ENCODE measurements at places on chromosomes 6 and 20. TPM values are rescaled to one million over a fixed set of nuclear protein-coding genes. Genes with fewer than 3 reads are reported as not detected.
A peak's percentile ranks its signal among the peaks of the same experiment; 100 is the strongest.

- no peaks in the 10 kb centered on the region for H3K36me3 ChIP-seq
- H3K27ac ChIP-seq = no peak overlapping the region
- DNase-seq = no peak
- H3K4me3 ChIP-seq = peak overlapping the region; percentile 28
- peaks cover 10% of the 10 kb centered on the region for H3K4me1 ChIP-seq
These were observed 17.2 kb downstream of the ABT1 start for GRCh38 chr6:26613689-26614683.

GRCh38 chr6:164897523-164898235 is 411.7 kb downstream of the C6orf118 start:
- H3K4me1 ChIP-seq = no peaks in the 10 kb centered on the region
- no peak overlapping the region for H3K27ac ChIP-seq
- no peaks in the 10 kb centered on the region for H3K36me3 ChIP-seq
- no peaks in the 10 kb centered on the region for H3K27me3 ChIP-seq
- DNase-seq = no peak

GRCh38 chr6:11172501-11173327 is 59.8 kb downstream of the NEDD9 start:
- no peak for DNase-seq
- H3K4me3 ChIP-seq = no peak overlapping the region
- no peaks in the 10 kb centered on the region for H3K36me3 ChIP-seq
- no peak overlapping the region for H3K27ac ChIP-seq

- H3K27me3 ChIP-seq = no peaks in the 10 kb centered on the region
- no peak overlapping the region for H3K4me3 ChIP-seq
- DNase-seq = peak; percentile 39
- H3K4me1 ChIP-seq = peaks cover 22% of the 10 kb centered on the region
These were observed 558.5 kb downstream of the CD83 start for GRCh38 chr6:14676064-14676463.

- no peak for DNase-seq
- no peak overlapping the region for H3K27ac ChIP-seq
- H3K4me1 ChIP-seq = no peaks in the 10 kb centered on the region
- no peak overlapping the region for H3K4me3 ChIP-seq
These were observed 116.0 kb upstream of the PTPRT start for GRCh38 chr20:43305749-43306148.

DNA sequence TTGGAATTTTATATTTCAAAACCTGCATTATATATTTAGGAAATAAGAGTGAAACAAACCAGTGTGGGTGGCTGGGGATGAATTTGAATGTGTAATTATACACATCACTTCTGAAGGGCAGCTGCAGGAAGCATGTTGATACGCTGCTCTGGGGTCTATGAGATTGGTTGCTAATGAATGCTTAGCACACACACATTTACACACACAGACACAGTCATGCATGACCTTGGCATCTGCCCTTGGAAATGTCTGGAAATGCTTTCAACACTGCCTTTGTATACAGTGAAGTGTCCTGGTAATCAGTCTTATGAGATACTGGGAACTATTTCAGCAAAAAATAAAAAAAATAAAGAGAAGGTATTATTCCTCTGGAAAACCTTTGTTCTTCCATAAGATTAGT is 83.4 kb downstream of the ELOVL4 start:
- H3K27me3 ChIP-seq = no peaks in the 10 kb centered on the region
- no peak for DNase-seq
- H3K36me3 ChIP-seq = no peaks in the 10 kb centered on the region
- H3K27ac ChIP-seq = no peak overlapping the region

GRCh38 chr6:1679688-1680068 is 70.0 kb downstream of the FOXC1 start:
- H3K27ac ChIP-seq = no peak overlapping the region
- H3K36me3 ChIP-seq = no peaks in the 10 kb centered on the region
- H3K27me3 ChIP-seq = peaks cover 2% of the 10 kb centered on the region
- peaks cover 5% of the 10 kb centered on the region for H3K4me1 ChIP-seq

GRCh38 chr6:14176429-14176828 is 58.9 kb downstream of the CD83 start:
- peaks cover 6% of the 10 kb centered on the region for H3K27me3 ChIP-seq
- H3K4me3 ChIP-seq = no peak overlapping the region
- no peaks in the 10 kb centered on the region for H3K4me1 ChIP-seq
- no peaks in the 10 kb centered on the region for H3K36me3 ChIP-seq
- H3K27ac ChIP-seq = no peak overlapping the region

- no peak overlapping the region for H3K27ac ChIP-seq
- no peak overlapping the region for H3K4me3 ChIP-seq
- H3K27me3 ChIP-seq = no peaks in the 10 kb centered on the region
- H3K36me3 ChIP-seq = no peaks in the 10 kb centered on the region
These were observed 55.2 kb downstream of the EFHC1 start for GRCh38 chr6:52475307-52475706.

DNA sequence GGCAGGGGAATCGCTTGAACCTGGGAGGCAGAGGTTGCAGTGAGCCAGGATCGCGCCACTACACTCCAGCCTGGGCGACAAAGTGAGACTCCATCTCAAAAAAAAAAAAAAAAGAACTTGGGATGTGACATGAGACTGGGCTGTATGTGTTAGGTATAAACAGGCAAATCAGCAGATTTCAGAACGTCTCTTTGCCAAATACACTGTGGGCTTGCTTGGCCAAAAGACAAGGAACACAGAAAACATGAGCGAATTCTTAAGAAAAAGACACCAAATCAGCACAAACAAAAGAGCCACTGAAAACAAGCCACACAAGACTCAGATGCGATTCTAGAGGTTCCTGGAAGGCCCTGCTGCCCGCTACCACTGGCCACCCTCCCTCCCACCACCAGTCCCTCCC is 12.5 kb downstream of the ETV7 start:
- H3K4me1 ChIP-seq = no peaks in the 10 kb centered on the region
- no peak overlapping the region for H3K27ac ChIP-seq
- peaks cover 7% of the 10 kb centered on the region for H3K27me3 ChIP-seq
- no peaks in the 10 kb centered on the region for H3K36me3 ChIP-seq
- no peak overlapping the region for H3K4me3 ChIP-seq

- no peaks in the 10 kb centered on the region for H3K36me3 ChIP-seq
- H3K4me3 ChIP-seq = no peak overlapping the region
- peaks cover 9% of the 10 kb centered on the region for H3K4me1 ChIP-seq
- no peak overlapping the region for H3K27ac ChIP-seq
These were observed 5.1 kb upstream of the DEF6 start for GRCh38 chr6:35292494-35292893.

DNA sequence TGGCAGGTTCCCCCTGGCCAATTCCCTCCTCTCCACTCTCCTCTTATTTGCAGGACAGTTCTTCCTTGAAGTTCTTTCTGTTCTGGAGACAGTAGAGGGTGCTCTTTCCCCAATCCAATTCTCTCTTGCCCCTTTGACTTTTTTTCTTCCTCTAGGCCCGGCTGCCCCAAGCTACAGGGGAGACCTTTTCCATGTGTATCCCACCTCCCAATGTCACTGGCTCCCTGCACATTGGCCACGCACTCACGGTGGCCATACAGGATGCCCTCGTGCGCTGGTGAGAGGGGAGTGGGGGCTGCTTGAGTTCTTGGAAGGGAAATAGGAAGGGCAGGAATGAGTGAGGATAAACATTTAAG is 1.5 kb downstream of the VARS2 start:
- H3K4me1 ChIP-seq = peaks cover 11% of the 10 kb centered on the region
- H3K36me3 ChIP-seq = peaks cover 19% of the 10 kb centered on the region
- no peaks in the 10 kb centered on the region for H3K27me3 ChIP-seq
- no peak overlapping the region for H3K4me3 ChIP-seq

DNA sequence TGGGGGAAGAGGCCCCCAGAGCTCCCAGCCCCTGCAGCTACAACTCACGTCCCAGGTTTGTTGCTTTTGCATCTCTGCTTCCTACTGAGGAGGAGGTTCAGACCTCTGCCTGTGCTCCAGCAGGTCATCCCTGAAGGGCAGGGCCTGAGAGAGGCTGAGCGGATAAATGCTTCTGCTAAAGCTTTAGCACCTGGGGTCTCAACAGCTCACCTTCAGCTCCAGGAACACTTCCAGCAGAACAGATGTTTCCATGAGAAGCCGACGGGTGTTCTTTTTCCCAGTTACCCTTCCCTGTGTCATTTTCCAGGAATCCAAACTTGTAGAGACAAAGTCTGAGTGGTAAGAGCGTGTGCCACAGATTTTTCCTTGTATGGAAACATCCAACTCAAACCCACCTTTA is 208.8 kb downstream of the TBC1D7 start:
- no peak overlapping the region for H3K4me3 ChIP-seq
- no peaks in the 10 kb centered on the region for H3K27me3 ChIP-seq
- H3K36me3 ChIP-seq = no peaks in the 10 kb centered on the region
- DNase-seq = no peak
- no peaks in the 10 kb centered on the region for H3K4me1 ChIP-seq

DNA sequence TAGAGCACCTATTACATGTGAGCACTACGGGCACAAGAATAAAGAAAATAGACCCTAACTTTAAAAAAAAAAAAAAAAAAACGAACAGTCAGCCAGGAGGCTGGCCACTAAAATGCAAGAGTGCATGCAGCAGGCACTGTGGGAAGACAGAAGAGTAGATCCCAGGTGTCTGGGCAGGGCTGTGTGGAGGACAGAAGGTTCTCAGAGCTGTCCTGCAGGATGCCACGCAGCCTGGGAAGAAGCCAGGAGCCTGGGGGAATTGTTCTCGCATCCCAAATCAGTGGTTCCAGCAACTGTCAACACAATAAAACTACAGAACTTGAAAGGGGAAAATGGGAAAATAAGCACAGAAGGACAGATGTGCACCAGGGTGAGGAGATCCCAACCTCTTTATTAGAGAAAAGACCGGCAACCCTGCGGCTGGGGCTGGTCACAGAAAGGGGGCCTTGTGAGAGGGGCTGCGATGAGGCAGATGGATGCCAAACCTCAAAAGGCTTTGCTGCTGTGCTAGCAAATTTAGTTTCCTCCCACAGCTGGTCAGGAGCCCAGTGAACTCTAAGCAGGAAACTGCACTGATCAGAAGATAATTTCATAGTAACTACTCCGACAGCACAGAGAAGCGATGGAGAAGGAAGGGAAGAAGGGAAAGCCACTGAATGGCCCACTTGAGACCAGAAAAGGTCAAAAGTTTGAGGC is 30.9 kb downstream of the MAP3K5 start:
- H3K27me3 ChIP-seq = no peaks in the 10 kb centered on the region
- peak; percentile 39 for DNase-seq
- H3K36me3 ChIP-seq = no peaks in the 10 kb centered on the region
- no peak overlapping the region for H3K27ac ChIP-seq

- H3K4me3 ChIP-seq = no peak overlapping the region
- no peaks in the 10 kb centered on the region for H3K4me1 ChIP-seq
- no peaks in the 10 kb centered on the region for H3K36me3 ChIP-seq
These were observed 38.7 kb downstream of the TAB2 start for GRCh38 chr6:149356081-149356750.

- H3K36me3 ChIP-seq = no peaks in the 10 kb centered on the region
- H3K27me3 ChIP-seq = no peaks in the 10 kb centered on the region
- H3K4me1 ChIP-seq = no peaks in the 10 kb centered on the region
- no peak for DNase-seq
These were observed 286.5 kb upstream of the MARCKS start for GRCh38 chr6:113570641-113571040.

DNA sequence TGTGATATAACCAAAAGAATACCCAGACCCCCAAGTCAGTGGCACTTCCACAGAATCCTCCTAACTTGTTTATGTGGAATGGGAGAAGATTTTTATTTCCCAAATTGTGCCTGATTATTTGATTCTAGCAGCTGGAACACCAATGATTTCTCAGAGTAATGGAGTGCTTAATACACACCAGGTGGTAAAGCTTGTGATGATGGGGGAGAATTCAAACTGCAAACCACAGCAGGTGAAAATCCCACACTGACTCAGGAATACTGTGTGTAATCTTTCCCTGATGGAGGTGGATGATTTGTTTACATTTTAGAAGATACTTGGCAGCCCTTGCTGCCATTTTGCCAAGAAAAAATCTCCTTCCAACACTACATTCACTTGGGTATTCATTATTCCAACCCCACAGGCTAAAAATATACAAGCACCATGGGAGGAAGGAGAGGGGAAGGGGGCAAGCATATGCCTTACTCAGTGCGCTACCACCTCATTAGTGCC is 212.7 kb upstream of the PLN start:
- DNase-seq = peak; percentile 24
- no peaks in the 10 kb centered on the region for H3K27me3 ChIP-seq
- H3K4me3 ChIP-seq = no peak overlapping the region
- no peaks in the 10 kb centered on the region for H3K4me1 ChIP-seq
- H3K27ac ChIP-seq = no peak overlapping the region

DNA sequence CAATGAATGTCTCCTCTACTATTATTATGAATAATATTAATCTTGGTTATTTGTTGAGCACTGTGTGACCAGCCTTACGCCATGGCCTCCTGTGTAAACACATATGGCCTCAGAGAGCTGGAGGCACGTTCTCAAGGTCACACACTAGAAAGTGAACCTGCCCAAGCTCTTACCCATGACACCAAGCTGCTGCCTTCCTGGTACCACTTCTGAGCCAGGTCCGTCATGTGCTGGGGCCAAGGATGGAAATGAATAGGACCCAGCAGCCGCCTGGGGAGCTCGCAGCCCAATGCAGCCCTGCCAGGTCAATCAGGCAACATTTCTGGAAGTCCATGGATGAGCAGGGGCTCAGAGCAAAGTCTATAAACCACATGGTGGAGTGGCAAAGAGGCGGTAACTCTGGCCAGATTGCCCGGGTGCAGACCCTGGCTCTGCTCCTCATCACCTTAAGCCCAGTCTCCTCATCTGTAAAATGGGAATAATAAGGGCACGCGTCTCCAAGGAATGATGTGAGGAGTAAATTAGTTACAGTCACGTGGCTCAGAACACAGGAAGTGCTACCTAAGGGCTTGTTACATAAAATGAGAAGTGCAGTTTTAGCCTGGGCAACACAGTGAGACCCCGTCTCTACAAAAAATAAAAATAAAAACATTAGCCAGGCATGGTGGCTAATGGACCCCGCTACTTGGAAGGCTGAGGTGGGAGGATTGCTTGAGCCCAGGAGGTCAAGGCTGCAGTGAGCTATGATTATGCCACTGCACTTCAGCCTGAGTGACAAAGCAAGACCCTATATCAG is 61.5 kb downstream of the JPH2 start:
- H3K36me3 ChIP-seq = no peaks in the 10 kb centered on the region
- DNase-seq = no peak
- H3K4me3 ChIP-seq = no peak overlapping the region
- no peak overlapping the region for H3K27ac ChIP-seq
- H3K27me3 ChIP-seq = peaks cover 4% of the 10 kb centered on the region
- H3K4me1 ChIP-seq = no peaks in the 10 kb centered on the region

DNA sequence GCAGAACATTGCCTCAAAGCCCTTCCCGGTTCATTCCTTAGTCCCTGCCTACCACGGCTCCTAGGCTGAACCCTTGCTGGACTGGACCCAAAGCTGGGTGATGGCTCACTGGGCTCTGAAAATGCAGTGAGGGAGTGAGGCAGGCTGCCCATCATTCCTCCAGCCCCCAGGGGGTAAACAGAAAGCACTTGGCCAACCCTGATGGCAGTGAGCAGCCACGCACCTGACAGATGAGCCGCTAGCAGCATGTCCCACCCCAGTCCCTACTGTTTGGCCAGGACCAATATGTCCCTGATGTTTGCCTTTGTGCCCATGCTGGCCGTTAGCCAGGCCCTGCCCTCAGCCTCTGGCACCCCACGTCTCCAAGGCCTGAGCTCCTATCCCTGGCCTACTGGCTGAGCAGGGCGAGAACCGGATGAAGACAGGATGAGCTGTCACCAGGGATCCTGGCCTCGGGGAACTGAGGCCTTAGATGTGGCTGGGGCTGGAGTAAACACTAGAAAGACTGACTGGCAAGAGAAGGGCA is 19.4 kb upstream of the BAK1 start:
- H3K4me3 ChIP-seq = no peak overlapping the region
- H3K27ac ChIP-seq = no peak overlapping the region
- H3K4me1 ChIP-seq = no peaks in the 10 kb centered on the region
- no peak for DNase-seq

MED23 gene
- total RNA-seq = 28.3 TPM

TP53INP2 gene
- total RNA-seq = 19.6 TPM

CCDC170 gene
- 0.10 TPM for total RNA-seq

GATA5 gene
- total RNA-seq = not detected

ULBP2 gene
- 7.3 TPM for total RNA-seq

Data from astrocyte (in vitro differentiated cells and primary cell).